ENCODE measurements at places on chromosomes 4 and X.

- DNase-seq, result no peak
Measured at GRCh38 chr4:71470524-71470923, 131.7 kb downstream of the SLC4A4 start.

- no peak for DNase-seq
Measured at GRCh38 chr4:145804116-145804515, 124.2 kb downstream of the C4orf51 start.

- no peak for DNase-seq
Measured at GRCh38 chr4:112127048-112127637, 18.1 kb upstream of the FAM241A start.

DNA sequence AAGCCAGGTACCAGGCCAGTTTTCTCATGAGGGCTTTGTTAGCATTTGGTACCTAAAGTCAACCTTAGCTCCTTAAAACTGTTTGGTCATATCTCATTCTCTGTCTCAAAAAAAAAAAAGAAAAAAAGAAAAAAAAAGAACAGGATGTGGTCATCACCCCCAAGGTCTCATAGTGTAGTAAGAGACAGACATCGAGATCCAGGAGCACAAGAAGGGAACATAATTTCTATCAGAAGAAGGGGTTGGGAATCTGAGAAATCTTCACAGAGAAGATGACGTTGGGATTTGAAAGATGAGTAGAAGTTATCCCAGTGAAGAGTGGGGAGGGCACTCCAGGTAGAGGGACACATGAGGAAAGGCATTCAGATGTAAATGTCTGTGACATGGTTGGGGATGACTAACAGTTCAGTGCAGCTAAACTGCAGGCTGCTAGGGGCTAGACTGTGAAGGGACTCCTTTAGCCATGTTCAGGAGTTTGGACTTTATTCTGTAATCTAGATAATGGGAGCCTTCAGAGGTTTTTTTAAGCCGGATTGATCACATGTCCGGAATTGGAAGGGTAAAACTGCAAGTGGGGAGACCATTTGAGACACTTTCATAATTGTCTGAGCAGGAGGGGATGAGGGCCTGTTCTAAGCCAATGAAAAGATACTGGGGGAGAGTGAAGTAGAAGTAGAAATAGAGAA lies 26.9 kb upstream of the GJB1 start:
- no peak for DNase-seq

DNA sequence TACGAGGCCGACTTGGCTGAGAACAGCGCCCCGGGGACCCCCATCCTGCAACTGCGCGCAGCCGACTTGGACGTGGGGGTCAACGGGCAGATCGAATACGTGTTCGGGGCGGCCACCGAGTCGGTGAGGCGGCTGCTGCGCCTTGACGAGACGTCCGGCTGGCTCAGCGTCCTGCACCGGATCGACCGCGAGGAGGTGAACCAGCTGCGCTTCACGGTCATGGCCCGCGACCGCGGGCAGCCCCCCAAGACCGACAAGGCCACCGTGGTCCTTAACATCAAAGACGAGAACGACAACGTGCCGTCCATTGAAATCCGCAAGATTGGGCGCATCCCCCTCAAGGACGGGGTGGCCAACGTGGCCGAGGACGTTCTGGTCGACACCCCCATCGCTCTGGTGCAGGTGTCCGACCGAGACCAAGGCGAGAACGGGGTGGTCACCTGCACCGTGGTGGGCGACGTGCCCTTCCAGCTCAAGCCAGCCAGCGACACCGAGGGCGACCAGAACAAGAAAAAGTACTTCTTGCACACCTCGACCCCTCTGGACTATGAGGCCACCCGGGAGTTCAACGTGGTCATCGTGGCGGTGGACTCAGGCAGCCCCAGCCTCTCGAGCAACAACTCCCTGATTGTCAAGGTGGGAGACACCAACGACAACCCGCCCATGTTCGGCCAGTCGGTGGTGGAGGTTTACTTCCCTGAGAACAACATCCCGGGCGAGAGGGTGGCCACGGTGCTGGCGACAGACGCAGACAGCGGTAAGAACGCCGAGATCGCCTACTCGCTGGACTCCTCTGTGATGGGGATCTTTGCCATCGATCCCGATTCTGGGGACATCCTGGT lies 2.4 kb downstream of the PCDH7 start:
- no peak for DNase-seq

- DNase-seq, result no peak
Measured at GRCh38 chr4:104719539-104720230, 225.0 kb upstream of the CXXC4 start.

DNA sequence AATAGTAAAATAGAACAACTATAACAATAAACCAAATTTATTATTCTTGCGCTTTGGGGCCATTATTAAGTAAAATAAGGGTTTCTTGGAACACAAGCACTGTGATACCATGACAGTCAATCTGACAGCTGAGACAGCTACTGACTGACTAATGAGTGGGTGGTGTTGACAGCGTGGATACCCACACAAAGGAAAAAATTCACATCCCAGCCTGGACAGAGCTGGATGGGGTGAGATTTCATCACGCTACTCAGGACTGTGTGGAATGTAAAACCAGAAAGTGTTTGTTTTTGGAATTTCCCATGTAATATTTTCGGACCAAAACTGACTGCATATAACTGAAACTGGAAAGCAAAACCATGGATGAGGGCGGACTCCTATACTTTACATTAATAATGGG lies 48.8 kb downstream of the IGFBP7 start:
- DNase-seq, result no peak

DNA sequence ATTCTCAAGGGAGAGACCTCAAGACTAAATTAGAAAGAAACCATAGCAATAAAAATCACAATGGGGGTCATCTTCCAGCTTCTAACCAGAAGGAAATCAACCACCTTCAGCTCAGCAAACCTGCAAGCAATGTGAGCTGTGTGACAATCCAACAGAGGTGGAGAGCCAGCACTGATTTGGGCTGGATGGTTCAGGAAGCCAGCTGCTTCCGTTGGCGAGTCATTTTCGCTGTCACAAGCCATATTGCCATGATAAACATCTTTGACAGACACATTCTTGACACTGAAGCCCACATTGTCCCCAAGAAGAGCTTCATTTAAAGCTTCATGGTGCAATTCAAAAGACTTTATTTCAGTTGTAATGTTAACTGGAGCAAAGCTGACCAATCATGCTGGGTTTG lies 22.7 kb downstream of the F8A1 start:
- DNase-seq, result no peak
